Suppressor macrophage treated with lipopolysaccharide for 1 hour (primary cell): ENCODE measurements at places on chromosomes 2 and 18.

DNA sequence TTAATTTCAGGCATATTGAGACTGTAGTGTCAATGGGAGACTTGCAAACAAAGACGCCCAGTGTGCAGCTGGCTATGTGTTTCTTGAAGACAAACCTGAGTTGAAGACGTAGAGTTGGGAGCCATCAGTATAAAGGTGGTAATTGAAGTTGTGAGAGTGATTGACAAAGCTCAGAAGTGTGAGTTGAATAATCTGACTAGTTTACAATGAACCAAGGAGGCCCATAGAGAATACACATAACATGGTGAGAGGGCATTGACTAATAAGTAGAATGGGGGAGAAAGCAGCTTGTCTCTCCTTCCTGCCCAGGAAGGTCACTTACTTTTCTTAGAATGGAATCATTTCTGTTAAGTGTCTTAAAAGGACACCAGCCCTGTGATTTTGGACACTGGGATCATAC lies 14.1 kb downstream of the SP110 start:
- DNase-seq = no peak

- DNase-seq = no peak
Measured at GRCh38 chr2:145194673-145195072, 674.8 kb upstream of the ZEB2 start.

GRCh38 chr2:219615894-219616293 lies 11.5 kb upstream of the SLC4A3 start:
- no peak for DNase-seq

DNA sequence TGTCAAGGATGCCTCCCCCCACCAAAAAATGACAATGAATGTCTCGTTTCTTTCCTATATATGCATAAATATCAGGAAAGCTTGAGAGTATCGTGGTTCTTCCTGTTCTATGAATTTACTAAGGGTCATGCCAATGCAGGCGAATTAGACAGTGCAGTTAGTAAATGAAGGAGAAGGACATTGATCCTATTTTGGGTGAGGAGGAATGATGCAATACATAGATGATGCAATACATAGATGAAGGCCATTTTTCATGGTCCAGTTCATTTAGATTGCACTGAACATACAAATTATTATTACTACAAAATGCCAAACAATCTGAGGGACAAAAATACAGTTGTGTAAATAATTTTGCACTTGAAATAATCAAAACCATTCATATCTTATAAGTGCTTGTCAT lies 1265.0 kb downstream of the LRP1B start:
- no peak for DNase-seq

- DNase-seq = no peak
Measured at GRCh38 chr2:217437290-217437870, 565.4 kb downstream of the TNS1 start.

DNA sequence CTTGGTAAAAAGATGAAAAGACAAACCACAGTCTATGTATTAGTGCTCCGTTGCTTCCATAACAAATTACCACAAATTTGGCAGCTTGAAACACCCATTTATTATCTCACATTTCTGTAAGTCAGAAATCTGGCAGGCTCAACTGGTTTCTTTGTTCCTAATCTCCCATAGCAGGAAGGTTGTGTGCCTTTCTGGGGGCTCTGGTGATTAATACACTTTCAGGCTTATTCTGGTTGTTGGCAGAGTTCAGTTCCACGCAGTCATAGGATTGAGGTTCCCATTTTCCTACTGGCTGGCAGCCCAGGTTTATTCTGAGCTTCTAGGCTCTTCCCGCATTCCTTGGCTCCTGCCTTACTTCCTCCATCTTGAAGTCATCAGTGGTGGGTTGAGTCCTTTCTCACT lies 189.3 kb downstream of the ANAPC1 start:
- peak; percentile 34 for DNase-seq

GRCh38 chr2:231531883-231532755 lies 1.9 kb upstream of the NMUR1 start:
- no peak for DNase-seq

GRCh38 chr2:96330407-96330806 lies 5.2 kb upstream of the NCAPH start:
- DNase-seq = no peak

GRCh38 chr18:12276736-12277554 lies 22.8 kb downstream of the CIDEA start:
- DNase-seq = no peak
